Mucosa of gallbladder (tissue), 1 donor: ENCODE measurements at places on chromosomes 6 and 20.

DNA sequence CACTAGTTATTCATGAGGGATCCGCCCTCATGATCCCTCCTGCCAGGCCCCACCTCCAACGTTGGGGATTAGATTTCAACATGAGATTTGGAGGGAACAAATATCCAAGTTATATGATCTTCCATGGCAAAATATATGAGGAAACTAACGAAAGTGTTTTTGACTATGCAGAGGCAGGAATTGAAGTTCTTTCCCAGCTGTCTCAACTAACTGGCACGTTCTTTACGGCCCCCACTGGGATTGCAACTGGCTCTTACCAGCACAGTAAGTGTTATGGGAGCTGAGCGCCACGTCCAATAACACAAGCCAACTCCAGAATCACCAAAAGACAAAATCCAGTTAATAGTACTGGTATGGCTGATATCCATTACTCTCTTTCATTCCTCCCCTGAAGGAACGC is 66.6 kb downstream of the ECT2L start:
- DNase-seq: no peak

GRCh38 chr6:15504581-15505350 is 158.1 kb downstream of the DTNBP1 start:
- peak; percentile 70 for DNase-seq

DNA sequence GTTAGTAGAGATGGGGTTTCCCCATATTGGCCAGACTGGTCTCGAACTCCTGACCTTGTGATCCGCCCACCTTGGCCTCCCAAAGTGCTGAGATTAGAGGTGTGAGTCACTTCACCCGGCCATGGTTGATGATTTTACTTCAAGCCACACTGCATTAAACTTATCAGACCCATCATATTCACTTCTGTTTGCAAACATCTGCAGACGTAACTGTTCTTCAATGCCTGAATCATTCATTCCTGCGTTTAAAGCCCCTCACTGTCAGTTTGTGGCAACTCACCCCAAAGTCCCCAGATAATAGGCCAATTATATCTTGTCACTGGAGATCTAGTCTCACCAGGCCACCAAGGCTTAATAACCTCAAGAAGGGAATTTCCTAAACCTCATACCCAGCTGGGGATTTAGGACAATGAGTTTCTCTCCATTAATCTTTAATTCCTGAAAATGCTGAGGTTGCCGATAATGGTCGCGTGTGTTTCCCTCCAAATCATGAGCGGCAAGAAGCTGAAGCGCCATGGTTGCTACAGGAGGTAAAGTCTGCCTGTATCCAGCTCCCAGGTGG is 229.6 kb downstream of the LY86 start:
- DNase-seq: no peak

GRCh38 chr6:102619585-102619984 is 1226.1 kb downstream of the GRIK2 start:
- no peak for DNase-seq

- no peak for DNase-seq
These were observed 210.7 kb downstream of the CDH26 start for GRCh38 chr20:60168963-60169362.

- no peak for DNase-seq
These were observed 116.3 kb downstream of the GMPR start for GRCh38 chr6:16354692-16355091.

- no peak for DNase-seq
These were observed 64.2 kb downstream of the SLC2A10 start for GRCh38 chr20:46773680-46774079.

GRCh38 chr6:2950713-2951112 is 20.7 kb downstream of the SERPINB6 start:
- DNase-seq: no peak

GRCh38 chr6:145688493-145688905 is 46.8 kb downstream of the EPM2A start:
- DNase-seq: no peak

GRCh38 chr6:158645064-158646022 is 800 bp upstream of the DYNLT1 start:
- DNase-seq: no peak

GRCh38 chr6:106037060-106037459 is 49.1 kb upstream of the PRDM1 start:
- DNase-seq: no peak

- no peak for DNase-seq
These were observed 146.8 kb downstream of the TFAP2B start for GRCh38 chr6:50965495-50965894.

- DNase-seq: no peak
These were observed 18.4 kb downstream of the SERAC1 start for GRCh38 chr6:158149641-158150040.

DNA sequence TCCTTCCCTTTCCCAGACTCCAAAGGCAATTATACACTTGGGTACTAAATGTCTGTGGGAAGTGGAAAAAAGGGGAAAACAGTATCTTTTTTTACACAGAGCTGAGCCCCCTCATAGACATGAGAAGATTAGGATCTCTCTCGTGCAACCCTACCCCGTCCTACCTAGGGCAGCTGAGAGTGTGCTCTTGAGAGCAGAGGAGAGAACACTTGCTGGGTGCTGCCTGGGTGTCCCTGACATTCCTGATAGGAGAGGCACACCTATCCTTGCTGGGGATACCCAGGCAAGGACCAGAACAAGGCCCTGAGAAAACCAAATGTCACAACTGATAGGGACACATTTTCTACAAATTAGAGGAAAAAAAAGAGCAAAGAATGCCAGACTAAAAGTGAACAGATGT is 81.2 kb downstream of the PREP start:
- DNase-seq: no peak

DNA sequence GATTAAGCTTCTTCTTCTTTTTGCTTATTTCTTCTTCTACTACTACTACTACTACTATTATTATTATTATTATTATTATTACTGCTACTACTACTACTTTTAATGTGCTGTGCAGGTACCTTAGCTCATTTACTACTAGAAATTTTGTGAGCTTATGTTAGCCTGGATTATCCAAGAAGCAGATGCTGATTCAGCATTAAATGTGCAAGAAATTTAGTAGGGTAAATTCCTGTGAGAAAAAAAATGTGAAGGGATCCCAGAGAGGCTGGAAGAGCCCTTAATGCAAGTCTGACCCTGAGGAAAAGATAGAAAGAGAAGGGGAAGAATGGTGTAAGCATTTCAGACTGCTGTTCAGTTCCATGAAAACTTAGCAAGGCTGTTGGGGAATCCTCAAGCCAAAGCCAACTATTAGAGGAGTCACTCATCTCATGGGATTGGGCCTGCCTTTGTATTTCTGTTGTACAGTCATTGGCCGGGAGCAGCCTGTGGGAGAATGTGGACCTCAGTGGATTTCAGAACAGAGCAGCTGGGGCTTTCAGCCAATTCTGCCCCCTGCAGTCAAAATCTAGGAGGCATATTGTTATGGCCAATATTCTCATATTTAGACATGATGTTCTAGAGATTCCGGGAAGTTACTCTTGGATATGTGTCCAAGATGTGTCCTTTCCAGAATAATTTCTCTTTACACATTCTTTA is 37.2 kb upstream of the TSPYL1 start:
- DNase-seq: no peak

GRCh38 chr6:45930420-45931040 is 85.1 kb downstream of the CLIC5 start:
- peak; percentile 77 for DNase-seq

DNA sequence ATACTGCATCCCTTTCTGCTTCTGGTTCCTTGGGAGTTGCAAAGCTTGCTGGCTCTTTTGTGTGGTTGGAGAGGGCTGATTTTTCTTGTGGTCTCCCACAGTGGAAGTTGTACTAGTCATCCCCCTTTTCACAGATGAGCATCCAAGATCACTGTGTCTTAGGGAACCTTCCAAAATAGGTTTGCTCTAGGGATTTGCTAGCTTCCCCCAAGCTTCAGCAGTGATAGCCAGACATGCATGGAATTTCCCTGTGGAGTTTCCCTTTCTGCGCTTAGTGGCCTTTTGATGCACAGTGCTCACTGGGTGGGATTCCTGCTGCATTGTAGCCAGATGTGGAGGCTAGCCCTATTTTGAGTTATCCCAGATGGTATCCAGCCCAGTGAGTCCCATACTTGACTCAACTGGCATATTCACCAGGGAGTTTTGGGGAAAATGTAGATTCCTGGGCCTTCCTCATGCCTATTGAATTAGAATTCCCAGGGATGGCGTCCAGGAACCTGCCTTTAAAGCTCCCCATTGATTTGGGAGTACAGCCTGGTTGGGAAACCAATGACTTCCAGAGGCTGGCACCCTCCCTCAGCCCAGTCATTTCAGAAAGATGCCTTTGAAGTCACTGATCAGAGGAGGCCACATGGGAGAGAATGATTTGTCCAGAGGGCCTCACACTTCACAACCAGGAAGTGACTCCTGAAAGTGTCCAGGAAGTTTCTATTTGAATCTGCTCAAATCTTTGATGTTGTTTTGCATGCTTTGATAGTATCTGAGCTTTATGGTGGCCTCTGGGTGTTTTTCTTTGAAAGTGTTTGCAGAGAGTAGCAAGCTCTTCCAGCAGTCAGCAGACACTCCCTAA is 25.9 kb downstream of the PPARD start:
- no peak for DNase-seq

DNA sequence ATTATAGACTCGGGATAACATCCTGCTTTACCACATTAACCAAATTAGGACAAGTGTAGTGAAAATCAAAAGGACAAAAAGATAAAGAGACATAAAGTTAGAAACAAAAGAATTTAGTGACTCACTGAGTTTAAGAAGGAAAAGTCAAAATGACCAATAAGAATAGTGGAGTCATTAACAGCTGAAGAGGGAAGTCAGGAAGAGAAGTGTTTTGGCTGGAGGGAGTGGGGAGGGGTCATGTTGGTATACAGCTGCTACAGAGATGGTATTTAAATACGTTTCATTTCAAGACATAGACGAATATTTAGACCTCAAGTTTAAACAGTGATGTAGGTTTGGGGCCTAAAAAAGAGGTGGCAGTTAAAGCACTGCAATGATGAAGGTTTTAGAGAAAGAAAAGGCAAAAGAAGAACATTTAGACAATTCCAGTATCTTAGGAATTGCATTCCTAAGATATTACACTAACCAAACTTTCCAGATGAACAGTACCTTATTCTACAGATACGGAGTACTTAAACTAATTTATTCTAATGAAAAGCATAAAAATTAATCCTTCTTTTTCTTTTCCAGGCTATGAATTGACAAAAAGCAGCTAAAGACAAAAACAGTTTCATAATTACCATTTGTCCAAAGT is 10.6 kb downstream of the FKBP5 start:
- DNase-seq: no peak

- DNase-seq: no peak
These were observed 195.7 kb upstream of the SASH1 start for GRCh38 chr6:148146717-148147462.

GRCh38 chr20:36854348-36855240 is 21.3 kb upstream of the TLDC2 start:
- DNase-seq: no peak

- no peak for DNase-seq
These were observed 503 bp upstream of the ZC2HC1B start for GRCh38 chr6:143863771-143864170.

DNA sequence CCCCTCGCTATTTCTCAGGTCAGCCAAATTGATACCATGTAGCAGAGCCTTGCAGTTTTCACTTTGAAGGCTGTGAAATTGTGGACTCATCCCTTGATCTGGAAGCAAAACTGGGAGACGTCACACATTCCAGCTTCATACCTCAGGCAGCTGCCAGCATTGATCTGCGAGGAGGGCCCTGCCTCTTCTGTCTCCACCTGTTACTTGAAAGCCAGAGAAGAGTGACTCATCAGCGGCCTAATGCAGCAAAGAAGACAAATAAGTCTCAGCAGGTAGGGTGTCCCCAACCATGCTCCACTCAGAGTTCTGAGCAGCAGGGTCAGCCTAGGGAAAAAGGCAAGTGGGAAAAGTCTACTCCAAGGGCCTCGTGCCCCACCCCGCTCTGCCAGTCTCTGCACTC is 69.4 kb upstream of the BMP2 start:
- peak; percentile 89 for DNase-seq

GRCh38 chr6:66190858-66191257 is 483.8 kb upstream of the EYS start:
- DNase-seq: no peak

- no peak for DNase-seq
These were observed 17.7 kb downstream of the SENP6 start for GRCh38 chr6:75619230-75619899.
